C1 segment of cervical spinal cord (tissue), 14 donors: ENCODE measurements at places on chromosomes 5 and 9.
A peak's percentile ranks its signal among the peaks of the same experiment; 100 is the strongest.

DNA sequence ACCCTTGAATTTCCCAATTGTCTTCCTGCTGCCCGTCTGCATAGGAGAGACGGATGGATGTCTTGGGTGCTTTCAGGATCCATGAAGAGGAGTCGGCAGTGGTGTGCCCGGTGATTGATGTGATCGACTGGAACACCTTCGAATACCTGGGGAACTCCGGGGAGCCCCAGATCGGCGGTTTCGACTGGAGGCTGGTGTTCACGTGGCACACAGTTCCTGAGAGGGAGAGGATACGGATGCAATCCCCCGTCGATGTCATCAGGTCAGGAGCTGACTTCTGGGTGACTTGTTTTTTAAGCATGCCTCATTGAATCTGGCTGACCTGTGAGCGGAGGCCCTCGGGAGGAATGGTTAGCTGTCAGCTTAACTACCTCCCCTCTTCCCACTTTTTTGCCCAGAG is 24.2 kb downstream of the GALNT12 start:
- DNase-seq, result no peak

- no peak for DNase-seq
These were observed 28.4 kb downstream of the SV2C start for GRCh38 chr5:76111477-76112174.

DNA sequence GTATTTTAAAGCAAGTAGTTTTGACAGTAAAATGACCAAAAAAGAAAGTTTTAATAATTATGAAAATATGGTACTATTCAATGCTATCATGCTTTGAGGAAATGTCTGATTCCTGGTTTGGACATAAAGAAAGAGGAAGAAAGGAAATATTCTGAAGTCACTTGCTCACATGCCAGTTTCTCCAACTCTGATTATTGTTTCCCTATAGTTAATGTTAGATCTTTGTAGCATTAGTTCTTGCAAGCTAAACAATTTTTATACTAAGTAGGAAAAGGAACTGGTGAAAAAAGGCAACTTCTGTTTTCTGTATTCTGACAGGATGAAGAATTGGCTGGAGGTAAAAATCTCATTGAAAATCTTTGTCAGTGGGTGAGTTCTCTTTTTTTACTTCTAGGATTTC is 119.5 kb downstream of the YTHDC2 start:
- DNase-seq, result no peak

DNA sequence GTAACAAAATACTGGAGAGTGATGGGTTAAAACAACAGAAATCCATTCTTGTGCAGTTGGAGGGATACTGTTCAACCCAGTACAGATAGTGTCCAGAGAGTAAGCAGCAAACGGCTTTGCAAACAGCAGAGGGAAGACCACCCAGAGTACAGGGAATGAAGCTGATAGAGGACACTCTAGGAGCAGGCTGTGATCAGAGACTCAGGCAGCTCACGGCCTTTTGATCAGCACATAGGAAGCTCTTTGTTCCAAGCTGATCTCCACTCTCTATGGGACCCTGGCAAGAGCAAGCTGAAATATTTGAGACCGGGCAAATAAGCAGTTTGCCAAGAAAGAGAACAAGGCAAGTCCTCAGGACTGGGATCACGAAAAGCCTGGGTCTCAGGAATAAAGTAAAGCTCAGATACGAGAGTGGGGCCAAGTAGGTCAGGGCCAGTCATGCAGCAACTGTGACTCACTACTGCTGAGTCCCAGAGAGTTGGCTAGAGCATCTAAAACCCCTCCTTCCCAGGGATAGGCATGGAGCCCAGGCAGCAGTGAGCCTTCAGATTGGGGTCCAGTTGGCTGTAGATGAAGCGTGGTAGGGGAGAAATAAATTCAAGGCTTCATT is 52.4 kb downstream of the MELK start:
- DNase-seq, result peak; percentile 35

GRCh38 chr5:116506488-116506887 is 68.1 kb downstream of the SEMA6A start:
- no peak for DNase-seq

DNA sequence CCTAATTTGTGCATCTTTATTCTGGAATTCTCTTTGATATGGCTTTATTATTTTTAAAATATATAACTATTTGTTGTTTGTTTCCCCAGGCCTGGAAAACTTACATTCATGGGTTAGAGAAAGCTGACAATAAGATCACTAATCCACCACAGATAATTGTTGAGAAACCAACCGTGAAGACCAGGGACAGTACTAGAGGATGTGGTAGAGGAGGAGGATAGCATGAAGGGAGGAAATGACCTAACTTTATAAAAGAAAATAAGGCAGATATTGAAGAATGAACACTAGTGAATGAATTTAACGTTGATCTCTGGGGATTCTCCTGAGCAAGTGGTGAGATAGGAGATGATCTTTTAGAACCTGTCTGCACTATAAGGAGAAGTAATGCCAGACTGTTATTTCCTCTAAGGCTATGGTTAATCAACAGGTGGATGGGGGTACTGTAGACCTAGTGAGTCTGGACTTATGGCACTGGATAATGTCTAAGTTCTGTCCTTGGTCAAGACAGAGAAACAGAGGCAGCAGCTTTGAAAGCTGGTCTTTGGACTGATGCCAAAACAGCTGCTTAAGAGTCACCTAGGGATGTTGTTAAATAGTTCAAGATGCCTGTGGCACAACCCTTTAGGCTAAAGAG is 52.4 kb downstream of the NREP start:
- no peak for DNase-seq

- no peak for DNase-seq
These were observed 90.6 kb downstream of the ZCCHC7 start for GRCh38 chr9:37210737-37211523.
